A549 treated with CORT108297 at 1 μM for 4 hours (cell line): ENCODE measurements at places on chromosomes 2 and 18. TPM values are rescaled to one million over a fixed set of nuclear protein-coding genes. Genes with fewer than 3 reads are reported as not detected.

The EFEMP1 gene
- total RNA-seq: 28.8 to 60.6 TPM (median 43.3 TPM) in 5 replicates

The SFXN5 gene
- total RNA-seq: 11.5 to 17.1 TPM (median 14.7 TPM) in 5 replicates

The SCN3A gene
- 0.01 TPM in 2 of 5 replicates, not detected in the others for total RNA-seq

The CD28 gene
- total RNA-seq: not detected in 5 replicates

The TUBA4B gene
- total RNA-seq: 0.30 to 0.56 TPM (median 0.37 TPM) in 5 replicates

The LCT gene
- 0.03 to 0.06 TPM (median 0.03 TPM) in 4 of 5 replicates, not detected in the other for total RNA-seq

The TOGARAM2 gene
- 0.08 to 0.23 TPM (median 0.19 TPM) in 5 replicates for total RNA-seq

The HPCAL1 gene
- total RNA-seq: 107 to 158 TPM (median 152 TPM) in 5 replicates

The ASXL3 gene
- total RNA-seq: not detected in 5 replicates

The HTR2B gene
- 0.05 to 0.09 TPM (median 0.08 TPM) in 5 replicates for total RNA-seq

The FBXO48 gene
- total RNA-seq: 0.49 to 0.65 TPM (median 0.53 TPM) in 5 replicates

The HS1BP3 gene
- total RNA-seq: 40.7 to 45.9 TPM (median 44.1 TPM) in 5 replicates

The GRHL1 gene
- total RNA-seq: 0.64 to 1.3 TPM (median 0.99 TPM) in 5 replicates

The UPP2 gene
- total RNA-seq: not detected in 5 replicates

The NR4A2 gene
- total RNA-seq: 1.7 to 3.3 TPM (median 2.8 TPM) in 5 replicates
